ENCODE measurements at places on chromosomes 3 and 15. TPM values are rescaled to one million over a fixed set of nuclear protein-coding genes. Genes with fewer than 3 reads are reported as not detected.

Gene NEK10
- total RNA-seq = 0.65 TPM

Gene SCG5
- 0.60 TPM for total RNA-seq

Gene CDCP1
- 0.11 TPM for total RNA-seq

Gene TTLL13
- total RNA-seq = not detected

Gene CAMK1
- total RNA-seq = 27.6 TPM

Gene GOLGA8J
- total RNA-seq = not detected

Data from dermis lymphatic vessel endothelial cell (primary cell).